ENCODE measurements at places on chromosomes 6 and 20.

DNA sequence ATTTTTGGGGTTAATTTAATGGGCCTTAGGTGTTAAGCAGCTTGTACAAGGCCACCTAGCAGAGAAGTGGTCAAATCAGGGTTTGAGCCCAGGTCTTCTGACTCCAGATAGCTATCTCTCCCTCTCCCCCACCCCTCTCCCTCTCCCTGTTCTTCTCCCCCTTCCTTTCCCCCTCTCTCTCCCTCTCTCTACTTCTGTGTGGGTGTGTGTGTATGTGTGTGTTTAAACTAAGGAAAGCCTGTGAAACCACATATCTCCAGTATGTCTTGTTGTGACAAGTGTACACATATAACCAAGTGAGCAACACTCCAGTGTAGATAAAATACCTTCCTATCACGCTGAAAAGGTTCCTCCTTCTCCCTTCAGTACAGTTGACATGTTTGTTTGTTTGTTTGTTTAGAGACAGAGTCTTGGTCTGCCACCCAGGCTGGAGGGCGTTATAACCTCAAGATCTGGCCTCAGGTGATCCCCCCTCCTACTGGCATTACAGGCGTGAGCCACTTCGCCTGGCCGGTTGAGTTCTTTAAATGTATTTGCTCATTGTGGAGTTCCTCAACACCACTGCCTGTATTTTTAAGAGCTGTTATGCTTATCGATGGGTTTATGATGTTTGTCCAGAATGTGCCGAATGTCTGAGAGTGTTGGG is 140.4 kb downstream of the JARID2 start:
- no peak overlapping the region for H3K4me3 ChIP-seq
- H3K36me3 ChIP-seq, result no peaks in the 10 kb centered on the region
- peak overlapping the region; percentile 22 for H3K27ac ChIP-seq
- no peaks in the 10 kb centered on the region for H3K27me3 ChIP-seq
- DNase-seq, result no peak
- peaks cover 46% of the 10 kb centered on the region for H3K4me1 ChIP-seq

DNA sequence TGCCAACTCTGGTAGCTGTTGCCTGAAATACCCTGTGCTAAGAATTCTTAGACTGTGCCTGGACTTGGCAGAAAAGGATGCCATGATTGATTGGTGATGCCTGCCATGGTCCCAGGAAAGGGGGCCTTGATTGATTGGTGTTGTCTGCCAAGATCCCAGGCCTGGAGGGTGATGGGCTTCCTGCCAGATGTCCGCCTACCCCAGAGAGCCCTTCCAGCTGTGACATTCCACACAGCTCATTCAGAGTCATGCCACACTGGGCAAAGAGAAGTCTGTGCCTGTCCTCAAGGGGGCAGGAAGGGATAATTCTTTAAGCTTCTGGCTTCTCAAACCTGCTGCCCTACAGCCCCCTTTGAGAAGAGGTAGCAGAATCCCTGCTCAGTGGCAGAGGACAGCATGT is 24.6 kb downstream of the RIMS4 start:
- no peaks in the 10 kb centered on the region for H3K36me3 ChIP-seq
- no peak overlapping the region for H3K4me3 ChIP-seq
- no peak overlapping the region for H3K27ac ChIP-seq
- no peaks in the 10 kb centered on the region for H3K4me1 ChIP-seq
- H3K27me3 ChIP-seq, result peaks cover 14% of the 10 kb centered on the region

DNA sequence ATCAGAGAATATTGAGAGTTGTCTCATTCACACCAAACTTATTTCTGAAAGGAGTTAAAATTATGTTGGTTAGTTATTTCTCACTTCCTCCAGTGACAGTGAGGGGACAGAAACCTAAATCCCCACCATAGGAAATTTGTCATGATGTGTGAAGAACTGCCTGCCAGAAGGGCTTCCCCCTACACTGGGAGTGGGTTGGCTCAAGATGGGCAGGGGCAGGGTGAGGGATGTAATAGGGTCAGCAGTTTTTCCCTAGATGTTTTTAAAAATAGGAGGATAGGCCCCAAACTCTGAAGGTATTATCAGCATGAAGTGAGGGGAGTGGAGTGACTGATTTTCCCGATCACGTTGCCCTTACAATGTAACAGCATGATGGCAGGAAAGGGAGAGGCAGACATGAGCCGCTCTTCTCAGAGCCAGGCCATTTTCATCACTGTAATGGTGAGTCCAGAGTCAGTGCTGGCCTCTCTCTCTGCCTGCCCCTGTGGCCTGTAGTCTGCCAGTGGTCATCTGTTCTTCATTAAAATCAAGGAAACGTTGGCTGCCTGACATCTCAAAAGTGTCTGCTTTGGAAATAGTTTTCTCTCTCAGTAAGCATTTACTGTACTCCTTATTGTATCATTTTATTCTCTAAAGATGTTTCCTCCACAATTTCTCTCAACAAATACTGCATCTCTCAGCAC is 59.8 kb upstream of the SYNJ2 start:
- DNase-seq, result no peak
- H3K27me3 ChIP-seq, result no peaks in the 10 kb centered on the region
- H3K36me3 ChIP-seq, result peaks cover 44% of the 10 kb centered on the region
- no peaks in the 10 kb centered on the region for H3K4me1 ChIP-seq
- H3K4me3 ChIP-seq, result no peak overlapping the region
- H3K27ac ChIP-seq, result no peak overlapping the region

GRCh38 chr6:168349718-168350210 is 30.2 kb upstream of the DACT2 start:
- peaks cover 7% of the 10 kb centered on the region for H3K27me3 ChIP-seq
- no peak for DNase-seq

GRCh38 chr6:138291036-138291848 is 73.0 kb upstream of the PBOV1 start:
- no peak overlapping the region for H3K27ac ChIP-seq
- peaks cover 2% of the 10 kb centered on the region for H3K4me1 ChIP-seq
- no peaks in the 10 kb centered on the region for H3K27me3 ChIP-seq
- peaks cover 27% of the 10 kb centered on the region for H3K36me3 ChIP-seq

DNA sequence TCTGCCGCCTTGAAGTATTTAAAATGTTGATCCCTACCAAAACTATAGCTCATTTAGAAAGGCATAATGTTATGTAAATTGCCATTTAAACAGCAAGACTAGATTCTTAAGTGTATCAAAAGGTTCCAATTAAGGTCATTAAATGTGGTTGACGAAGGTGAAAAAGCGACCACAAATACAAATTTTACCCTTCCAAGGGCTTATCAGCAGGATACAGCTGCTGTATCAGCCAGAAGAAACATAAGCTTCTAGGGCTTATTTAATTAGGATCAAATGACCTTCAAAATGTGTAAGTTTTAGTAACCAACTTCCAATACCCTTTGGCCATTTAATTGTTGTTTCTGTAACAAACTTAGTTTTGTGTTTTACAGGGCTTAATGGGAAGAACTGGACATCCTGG is 139.9 kb downstream of the COL9A1 start:
- H3K27ac ChIP-seq, result no peak overlapping the region
- DNase-seq, result no peak
- H3K4me1 ChIP-seq, result peaks cover 3% of the 10 kb centered on the region
- H3K36me3 ChIP-seq, result no peaks in the 10 kb centered on the region

DNA sequence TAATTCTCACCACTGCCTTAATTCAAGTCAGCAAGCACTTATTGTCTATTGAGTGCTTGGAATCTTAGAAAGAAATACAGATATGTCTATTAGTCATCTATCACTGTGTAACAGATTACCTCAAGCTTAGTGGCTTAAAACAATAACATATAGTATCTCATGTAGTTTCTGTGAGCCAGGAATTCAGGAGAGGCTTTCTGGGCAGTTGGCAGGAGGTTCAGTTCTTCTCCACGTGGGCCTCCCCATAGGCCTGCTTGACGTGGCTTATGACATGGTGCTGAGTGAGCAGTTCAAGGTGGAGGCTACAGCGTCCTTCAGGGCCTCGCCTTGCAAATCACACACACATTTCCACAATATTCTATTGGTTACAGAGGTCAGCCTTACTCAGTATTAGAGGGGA is 69.7 kb downstream of the DTD1 start:
- DNase-seq, result no peak
- H3K4me1 ChIP-seq, result no peaks in the 10 kb centered on the region
- H3K27me3 ChIP-seq, result no peaks in the 10 kb centered on the region
- no peak overlapping the region for H3K4me3 ChIP-seq
- H3K27ac ChIP-seq, result no peak overlapping the region

- H3K27me3 ChIP-seq, result no peaks in the 10 kb centered on the region
- no peak overlapping the region for H3K27ac ChIP-seq
- H3K36me3 ChIP-seq, result peaks cover 4% of the 10 kb centered on the region
- H3K4me3 ChIP-seq, result no peak overlapping the region
These were observed 70.0 kb downstream of the LRRC1 start for GRCh38 chr6:53864781-53865180.

DNA sequence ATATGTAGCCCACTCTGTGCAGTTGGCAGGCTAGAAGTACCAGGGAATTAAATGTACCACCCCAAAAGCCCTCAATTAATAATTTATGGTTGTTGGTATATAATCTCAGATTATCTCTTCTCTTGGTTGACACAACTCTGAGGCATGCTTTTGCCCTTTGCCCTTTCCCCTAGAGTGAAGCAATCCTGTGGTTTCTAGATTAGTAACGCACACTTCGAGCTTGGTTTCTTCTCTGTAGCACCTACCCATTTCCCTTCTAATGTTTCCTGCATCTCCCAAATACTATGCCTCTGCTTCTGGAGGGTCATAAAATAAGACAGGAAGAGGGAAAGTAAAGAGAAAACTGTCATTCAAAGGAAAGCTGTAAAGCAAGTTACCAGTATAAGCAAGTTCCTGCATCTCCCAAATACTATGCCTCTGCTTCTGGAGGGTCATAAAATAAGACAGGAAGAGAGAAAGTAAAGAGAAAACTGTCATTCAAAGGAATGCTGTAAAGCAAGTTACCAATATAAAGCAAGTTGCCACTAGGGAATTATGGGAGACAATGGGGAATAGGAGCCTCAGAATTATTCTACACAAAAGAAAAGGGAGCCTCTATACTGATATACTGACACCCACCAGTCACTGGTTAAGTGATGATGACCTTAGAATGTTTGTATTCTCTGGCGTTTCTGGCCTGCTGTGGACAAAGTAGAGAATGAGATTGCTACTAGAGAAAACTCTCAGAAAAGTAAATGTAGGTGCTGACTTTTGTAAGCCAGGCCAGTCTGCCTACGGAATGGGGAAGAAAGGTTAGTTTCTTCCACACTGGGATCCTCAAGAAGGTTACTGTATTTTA is 862.6 kb upstream of the MAN1A1 start:
- no peak overlapping the region for H3K27ac ChIP-seq
- no peak for DNase-seq
- peaks cover 4% of the 10 kb centered on the region for H3K4me1 ChIP-seq
- no peaks in the 10 kb centered on the region for H3K36me3 ChIP-seq

DNA sequence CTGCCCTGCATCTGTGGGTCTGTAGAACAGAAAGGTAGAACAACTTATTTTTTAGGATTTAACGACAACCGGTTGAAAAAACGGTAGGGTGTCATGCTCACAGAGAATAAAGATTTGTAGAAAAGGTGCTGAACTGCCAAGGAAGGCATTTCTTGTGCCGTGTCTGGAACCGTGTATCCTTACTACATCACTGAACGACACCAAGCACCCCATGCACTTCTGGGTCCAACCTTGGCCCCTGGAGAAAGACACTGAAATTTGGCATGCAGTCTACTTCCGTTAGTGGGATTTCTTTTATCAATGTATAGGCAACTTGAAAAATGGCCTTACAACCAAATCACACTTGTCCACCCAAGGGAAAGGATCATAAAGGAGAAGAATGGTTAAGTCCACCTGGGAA is 145.5 kb downstream of the ZMYND8 start:
- no peaks in the 10 kb centered on the region for H3K4me1 ChIP-seq
- no peak overlapping the region for H3K27ac ChIP-seq
- H3K4me3 ChIP-seq, result no peak overlapping the region
- peaks cover 22% of the 10 kb centered on the region for H3K36me3 ChIP-seq
- H3K27me3 ChIP-seq, result no peaks in the 10 kb centered on the region

DNA sequence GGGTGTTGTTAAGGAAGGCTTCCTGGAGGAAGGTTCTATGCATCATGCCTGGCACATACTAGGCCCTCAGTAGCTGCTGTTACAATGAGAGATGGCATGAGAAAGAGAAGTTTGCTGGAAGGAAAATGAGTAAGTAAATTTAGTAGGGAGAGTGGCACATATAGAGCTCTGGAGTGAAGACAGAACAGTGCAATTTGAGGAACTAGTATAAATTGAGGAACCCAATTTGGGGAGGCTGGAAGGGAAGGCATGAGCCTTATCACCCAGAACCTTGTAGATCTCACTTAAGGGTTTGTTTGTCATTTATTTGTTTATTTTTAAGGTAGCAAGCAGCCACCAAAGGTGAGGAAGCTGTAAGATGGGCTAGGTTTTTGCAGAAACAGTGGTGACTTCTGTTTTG is 87.1 kb upstream of the SCGN start:
- peaks cover 20% of the 10 kb centered on the region for H3K36me3 ChIP-seq
- H3K4me1 ChIP-seq, result peaks cover 15% of the 10 kb centered on the region
- no peak overlapping the region for H3K4me3 ChIP-seq
- no peaks in the 10 kb centered on the region for H3K27me3 ChIP-seq

DNA sequence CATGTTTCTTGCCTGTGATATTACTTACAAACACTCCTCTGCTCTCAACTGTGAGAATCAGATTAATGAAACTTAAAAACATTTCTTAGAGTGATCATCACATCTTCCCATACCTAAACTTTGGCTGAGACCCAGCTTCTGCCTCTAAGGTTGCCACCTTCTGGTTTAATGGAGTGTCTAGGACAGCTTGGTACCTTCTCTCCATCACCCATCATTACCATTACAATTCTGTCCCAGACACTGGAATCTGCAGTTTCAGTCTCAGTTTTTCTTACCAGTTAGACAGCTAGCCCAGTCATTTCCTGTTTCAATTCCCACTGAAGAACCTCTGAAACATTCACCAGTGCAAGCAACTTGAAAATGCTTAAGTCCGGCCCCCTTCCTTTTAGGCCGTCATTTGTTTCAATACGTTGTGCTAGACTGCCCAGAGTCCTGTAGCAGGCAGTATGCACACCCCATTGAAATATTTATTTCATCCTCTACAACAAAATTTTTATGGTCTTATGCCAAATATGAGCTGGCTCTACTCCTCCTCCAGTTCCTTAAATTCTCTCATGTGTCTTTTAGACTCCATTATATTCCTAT is 107.0 kb upstream of the FOXO3 start:
- H3K27ac ChIP-seq, result no peak overlapping the region
- no peaks in the 10 kb centered on the region for H3K27me3 ChIP-seq
- H3K36me3 ChIP-seq, result no peaks in the 10 kb centered on the region

DNA sequence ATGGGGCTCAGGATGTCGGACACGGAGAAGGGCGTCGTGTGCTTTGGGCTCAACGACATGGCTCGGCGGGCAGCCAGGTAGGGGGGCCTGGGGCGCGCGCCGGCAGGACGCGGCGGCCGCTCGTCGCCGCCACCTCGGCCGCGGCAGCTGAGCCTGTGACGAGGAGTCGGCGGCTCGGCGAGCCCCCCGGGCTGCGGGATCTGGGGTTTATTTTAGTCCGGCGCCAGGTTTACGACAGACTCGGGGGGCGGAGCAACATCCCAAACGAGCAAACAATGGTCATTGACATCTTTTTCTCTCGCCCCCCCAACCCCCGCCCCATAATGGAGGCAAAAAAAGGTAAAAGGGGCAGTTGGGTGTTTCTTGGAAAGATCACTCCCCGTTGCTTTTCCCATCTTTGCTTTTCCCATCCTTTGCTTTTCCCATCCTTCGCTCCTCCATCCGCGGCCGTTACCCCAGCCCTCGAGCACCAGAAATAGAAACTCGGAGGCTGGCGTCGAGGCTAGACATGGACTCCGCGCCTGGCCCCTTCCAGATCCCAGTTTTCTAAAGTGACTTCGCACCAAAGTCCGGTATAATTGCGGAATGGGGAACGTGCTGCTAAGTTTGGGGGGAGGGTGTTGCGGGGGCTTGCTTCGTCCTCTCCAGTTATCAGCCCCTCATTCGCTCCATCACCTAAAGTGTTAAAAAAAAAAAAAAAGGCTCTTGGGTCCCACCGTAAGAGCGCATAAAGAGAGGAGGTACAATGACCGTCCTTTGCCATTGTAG is at the start of gene NKX2-4:
TSS of gene NKX2-4 (minus strand) at position 186 of the 768 bp plus-strand sequence. CDS start at position 59, 127 bp downstream.
- no peaks in the 10 kb centered on the region for H3K4me1 ChIP-seq
- DNase-seq, result no peak
- H3K36me3 ChIP-seq, result no peaks in the 10 kb centered on the region
- H3K27me3 ChIP-seq, result peaks cover 77% of the 10 kb centered on the region
- H3K27ac ChIP-seq, result peak within 1 kb of the TSS; percentile 33
